ENCODE measurements at places on chromosomes 7 and 10.
A peak's percentile ranks its signal among the peaks of the same experiment; 100 is the strongest.

GRCh38 chr10:44390585-44391072 is 5.7 kb upstream of the CXCL12 start:
- peak; percentile 70 for DNase-seq

- peak; percentile 54 for DNase-seq
These were observed 819 bp downstream of the TMED4 start for GRCh38 chr7:44580945-44581878.

DNA sequence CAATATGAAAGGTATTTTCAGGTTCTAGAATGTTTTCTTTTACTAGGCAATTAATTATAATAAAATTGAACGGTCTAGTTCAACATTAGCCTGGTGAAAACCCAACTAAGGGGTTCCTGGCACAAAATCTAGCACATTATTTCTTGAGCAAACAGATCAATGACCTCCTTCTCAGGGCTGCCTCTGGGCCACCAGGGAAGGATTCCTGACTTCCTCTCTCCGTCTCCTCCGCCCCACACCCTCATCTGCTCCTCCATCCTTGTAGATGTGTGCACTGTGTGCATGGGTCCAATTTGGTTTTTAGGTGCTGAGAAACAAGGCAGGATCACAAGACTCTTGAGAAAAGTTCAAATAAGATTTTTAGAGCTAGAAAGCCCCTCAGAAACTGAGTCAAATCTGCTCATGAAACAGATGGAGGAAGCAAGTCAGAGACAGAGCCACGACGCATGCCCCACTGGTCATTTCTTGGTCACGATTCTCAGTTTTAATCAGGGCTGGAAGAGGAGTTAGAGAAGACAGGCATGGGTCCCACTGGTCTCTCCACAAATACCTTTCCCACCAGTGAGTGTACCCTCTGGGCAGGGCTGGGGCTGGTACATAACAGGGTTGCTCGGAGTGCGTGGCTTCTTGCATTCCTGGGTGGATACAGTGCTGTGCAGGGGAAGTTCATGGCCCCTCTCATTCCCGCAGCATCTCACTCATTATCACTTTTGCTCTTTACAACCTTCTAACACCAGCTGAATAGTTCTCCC is 3.8 kb downstream of the TRPV6 start:
- DNase-seq = peak; percentile 31

DNA sequence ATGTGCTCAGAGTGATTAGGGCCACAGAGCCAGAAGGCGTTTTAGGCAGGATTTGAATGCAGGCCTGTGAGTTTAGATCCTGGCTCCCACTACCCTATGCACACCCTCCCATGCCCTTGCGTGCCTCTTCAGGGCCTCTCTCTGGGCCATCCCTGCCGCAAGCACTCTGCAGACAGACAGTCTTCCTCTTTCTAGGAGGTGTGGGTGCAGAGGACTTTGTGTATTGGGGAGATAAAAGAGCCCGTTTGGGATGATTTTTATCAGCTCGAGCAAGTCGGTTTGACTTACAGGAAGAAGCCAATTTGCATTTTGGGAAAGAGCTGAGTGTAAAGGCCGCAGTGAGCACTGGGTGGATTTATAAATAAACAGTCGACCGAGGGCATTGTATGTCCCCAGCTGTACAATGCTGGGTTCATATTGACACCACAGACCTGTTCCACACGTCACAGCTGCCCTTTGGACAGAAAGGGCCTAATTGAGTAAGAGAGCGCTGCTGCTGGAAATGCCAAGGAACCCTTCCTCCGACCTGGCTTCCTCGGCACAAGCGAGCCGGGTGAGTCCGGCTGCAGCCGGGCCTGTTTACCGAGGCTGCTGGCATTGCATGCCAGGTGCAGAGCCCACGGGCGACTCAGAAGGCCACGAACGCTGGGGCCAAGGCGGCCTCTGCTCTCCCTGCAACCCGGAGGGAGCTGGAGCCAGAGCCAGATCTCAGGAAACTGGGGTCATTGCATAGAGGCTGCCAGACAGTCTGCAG is 25.1 kb downstream of the ZMIZ1 start:
- DNase-seq = peak; percentile 96

DNA sequence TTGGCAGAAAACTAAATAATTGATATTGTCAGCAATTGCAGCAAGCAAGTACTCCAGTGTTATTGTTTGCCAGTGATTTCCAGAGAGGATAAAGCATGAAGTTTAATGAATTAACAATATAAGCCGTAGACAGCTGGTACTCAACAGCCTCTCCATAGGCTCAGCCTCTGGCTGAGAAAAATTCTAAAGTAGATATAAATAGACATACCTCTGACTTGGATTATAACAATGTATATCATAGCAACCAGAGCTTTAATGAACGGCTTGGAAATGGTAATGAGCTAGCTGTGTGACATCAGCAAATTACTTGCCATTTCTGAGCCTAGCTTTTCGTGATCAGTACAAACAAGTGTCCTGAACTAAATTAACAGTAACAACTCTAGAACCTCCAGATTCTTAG is 1055.4 kb upstream of the AUTS2 start:
- DNase-seq = no peak

- no peak for DNase-seq
These were observed 1.5 kb upstream of the OGDH start for GRCh38 chr7:44604941-44605340.

- DNase-seq = no peak
These were observed 21.5 kb upstream of the CRHR2 start for GRCh38 chr7:30703756-30704155.

DNA sequence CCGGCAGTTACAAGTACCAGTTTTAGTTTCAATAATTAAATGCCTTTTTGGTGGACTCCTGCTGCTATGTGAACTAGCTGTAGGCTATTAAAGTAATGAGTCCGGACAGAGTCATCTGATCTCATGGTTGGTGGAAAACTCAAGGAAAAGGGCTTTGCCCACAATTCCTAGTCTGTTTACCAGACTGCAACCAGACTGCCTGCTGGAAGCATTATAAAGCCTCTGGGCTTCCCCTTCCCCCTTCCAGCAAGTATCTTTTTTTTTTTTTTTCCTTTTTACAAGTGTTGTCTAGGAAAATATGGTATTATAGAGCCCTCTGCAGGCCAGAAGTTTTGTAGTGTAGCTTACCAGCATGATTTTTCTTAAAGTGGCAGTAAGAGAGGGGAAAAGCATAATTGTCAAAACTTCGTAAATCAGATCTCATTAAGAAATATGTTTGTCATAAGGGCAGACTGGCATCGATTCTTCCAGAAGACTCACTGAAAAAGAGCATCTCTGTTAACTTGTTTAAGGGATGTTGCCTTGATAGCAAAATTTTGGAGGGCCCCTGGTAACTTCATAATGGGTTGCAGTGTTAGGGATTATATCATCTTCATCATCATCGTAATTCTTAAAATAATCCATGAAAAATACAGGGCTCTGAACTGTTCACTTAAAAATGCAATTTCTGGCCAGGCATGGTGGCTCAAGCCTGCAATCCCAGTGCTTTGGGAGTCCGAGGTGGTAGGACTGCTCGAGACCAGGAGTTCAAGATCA is 181.3 kb downstream of the TAX1BP1 start:
- DNase-seq = no peak

DNA sequence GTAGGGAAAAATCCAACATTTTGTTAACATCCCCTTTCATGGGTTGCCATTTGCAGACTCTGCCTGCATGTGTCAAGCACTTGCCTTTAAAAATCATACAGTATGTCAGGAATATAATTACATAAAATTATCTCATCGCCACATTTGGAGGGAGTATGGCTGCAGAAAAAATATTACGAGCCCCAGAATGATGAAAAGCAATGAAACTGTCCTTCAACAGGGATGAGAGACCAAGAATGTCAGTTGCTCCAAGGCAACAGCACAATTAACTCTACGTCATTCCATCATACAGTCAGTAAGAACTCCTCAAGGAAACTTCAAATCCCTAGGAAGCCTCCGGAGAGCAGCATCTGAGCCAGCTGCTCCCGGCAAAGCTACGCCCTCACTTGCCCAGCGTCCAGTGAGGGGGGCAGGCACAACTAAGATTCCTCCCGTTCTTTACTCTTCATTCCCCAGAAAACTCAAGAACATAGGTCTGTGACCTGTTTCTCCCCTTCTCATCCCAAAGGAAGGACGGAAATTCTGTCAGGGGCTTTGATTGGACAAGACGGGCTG is 132.9 kb downstream of the ANLN start:
- no peak for DNase-seq

DNA sequence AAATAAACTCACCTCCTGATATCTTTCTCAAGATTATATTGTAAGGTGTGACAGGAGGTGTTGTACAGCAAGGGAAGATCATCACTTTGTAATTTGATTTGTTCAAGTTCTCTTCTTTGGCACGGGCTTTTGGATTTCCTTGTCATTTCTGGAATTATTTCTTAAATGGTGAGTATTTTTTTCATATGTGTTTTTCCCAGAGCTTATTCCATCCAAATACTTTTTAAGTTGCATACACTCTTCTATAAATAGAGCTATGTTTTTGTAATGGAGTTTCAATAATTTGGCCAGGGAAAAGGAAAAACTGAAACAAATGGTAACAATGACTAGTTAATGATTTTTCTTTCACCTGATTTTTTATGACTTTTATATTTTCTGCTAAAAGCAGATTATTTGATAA is 92.5 kb downstream of the CFAP58 start:
- no peak for DNase-seq

DNA sequence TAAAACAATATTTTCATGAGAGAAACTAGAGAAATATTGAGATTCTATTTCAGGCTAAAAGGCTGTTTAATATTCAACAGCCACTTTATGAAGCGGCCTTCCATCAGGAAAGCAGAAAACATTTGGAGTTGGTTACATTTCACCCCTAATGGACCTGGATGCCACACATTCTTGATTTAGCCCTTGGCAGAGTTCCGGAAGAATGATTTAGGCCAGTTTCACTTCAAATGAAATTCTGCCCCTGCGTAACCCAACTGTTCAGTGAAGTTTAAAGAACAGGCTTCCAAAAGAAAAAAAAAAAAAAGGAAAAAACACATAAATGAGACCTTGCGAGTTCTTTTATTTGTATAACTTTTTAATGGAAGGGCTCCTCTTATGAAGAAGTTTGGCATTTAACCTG is 239.2 kb upstream of the AKR1E2 start:
- no peak for DNase-seq

DNA sequence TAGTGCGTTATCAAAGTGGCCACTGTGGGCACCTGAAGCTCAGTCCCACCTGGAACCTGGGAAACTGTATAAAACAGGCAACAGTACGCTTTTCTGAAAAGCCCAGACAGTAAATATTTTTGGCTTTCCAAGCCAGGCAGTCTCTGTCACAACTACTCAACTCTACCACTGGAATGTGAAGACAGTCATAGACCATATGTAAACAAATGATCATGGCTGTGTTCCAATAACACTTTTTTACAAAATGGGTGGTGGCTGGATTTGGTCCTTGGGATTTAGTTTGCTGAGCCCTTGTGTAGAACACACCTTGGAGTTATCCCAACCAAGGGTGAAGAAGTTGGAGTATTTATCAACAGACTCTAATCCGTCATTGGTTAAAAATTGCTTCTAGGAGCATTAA is 259.9 kb downstream of the SKIDA1 start:
- no peak for DNase-seq

- DNase-seq = no peak
These were observed 32.5 kb upstream of the ERCC6 start for GRCh38 chr10:49571388-49571787.

- DNase-seq = no peak
These were observed 17.8 kb upstream of the CCNJ start for GRCh38 chr10:96025566-96025965.

DNA sequence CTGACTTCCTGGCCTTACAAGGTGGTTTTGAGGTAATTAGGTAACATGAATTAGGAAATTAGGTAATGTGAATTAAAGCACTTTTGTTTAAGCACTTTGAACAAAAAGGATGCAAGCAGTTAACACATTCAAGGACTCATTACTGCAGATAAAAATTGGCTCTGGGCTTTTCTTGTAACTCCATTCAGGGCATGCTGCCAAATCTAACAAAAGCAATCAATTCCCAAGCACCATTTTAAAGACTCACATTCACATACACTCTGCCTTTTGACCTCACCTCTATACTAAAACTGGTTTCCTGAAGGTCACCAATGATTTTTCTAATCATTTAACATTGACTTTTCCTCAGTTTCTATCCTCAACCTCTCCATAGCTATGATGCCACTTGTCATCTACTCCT is 251.2 kb upstream of the RHOBTB1 start:
- no peak for DNase-seq

- no peak for DNase-seq
These were observed 56.5 kb upstream of the SP4 start for GRCh38 chr7:21371360-21371759.

GRCh38 chr10:110755781-110756180 is 111.6 kb downstream of the RBM20 start:
- no peak for DNase-seq

GRCh38 chr10:11209830-11210181 is 192.1 kb downstream of the CELF2 start:
- DNase-seq = no peak

GRCh38 chr7:17526621-17527020 is 228.2 kb downstream of the AHR start:
- DNase-seq = no peak

DNA sequence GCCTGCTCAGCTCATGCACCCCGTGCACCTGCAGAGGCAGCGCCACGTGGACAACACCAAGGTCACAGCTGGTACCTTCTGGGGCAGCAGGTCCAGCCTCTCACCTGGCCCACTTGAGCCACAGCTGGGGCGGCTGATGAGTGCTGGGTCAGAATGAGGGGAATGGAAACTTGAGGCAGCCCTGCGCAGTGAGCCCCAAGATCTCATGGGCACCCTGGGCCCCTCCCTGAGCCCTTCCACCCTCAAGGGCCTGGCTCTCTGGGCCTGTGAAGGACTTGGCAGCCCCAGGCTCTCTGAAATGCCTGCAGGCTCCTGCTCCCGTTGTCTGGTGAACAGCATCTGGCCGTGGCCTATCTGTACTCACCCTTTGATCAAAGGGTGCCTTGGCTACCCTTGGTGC is 112.7 kb downstream of the TCERG1L start:
- DNase-seq = no peak

GRCh38 chr7:55023841-55024505 is 5.2 kb downstream of the EGFR start:
- DNase-seq = no peak

GRCh38 chr7:113099284-113099919 is 12.8 kb upstream of the GPR85 start:
- DNase-seq = no peak

GRCh38 chr7:151062399-151063211 is 3.2 kb downstream of the SLC4A2 start:
- peak; percentile 94 for DNase-seq

All from left lobe of liver (tissue), 2 donors.